Stimulated activated naive CD4-positive, alpha-beta T cell treated with Interleukin-2 at 50 U/mL for 16 hours (primary cell): ENCODE measurements at places on chromosomes 6 and 20.

DNA sequence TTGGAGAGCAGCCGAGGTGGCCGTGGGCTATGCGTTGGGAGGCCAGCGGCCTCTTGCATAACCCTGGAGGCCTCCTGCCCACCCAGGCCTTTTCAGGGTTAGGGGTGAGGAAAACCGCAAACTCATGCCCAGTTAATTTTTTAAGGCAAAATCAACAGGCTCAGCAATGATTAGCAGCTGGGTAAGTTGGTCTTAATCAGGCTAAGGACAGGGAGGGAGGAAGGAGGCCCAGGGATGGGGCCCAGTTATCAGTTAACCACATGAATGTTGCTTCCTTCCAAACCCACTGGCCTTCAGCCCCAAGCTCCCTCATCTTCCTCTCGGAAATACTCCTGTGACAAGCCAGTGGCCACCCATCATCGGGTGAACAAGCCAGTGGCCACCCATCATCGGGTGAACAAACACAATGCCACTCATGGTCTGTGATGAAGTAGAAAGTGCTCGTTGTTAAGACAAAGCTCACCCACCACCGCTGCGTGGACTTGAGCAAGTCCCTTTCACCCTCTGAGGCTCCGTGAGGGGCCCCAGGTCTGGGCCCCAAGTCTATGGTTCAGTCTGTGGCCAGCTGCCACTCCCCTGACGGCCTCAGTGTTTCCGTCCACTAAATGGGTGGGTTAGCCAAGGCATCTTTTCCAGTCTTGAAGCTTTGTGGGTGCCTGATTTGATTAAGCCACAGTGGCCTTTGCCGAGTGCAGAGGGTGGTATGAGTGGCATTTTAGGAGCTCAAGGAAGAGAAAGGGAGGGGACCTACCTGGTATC, 39.4 kb downstream of the HNF4A start:
- DNase-seq = no peak

DNA sequence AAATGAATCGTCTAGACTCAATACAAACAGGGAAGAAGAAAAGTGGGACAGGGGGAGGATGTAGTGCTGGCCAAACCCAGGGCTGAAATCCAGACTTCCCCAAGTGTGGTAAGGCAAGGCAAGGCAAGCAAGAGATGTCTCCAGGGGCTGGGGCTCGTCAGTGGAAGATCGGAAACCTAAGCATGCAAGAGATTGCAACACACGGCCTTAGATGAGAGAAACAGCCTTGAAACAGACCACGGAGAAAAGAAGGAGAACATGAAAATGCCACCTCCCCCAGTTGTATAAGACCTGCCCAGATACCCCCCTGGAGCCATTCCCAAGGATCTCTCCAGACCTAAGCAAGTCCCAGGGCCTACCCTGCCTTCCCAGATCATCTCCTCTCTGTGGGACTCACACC, 20.0 kb downstream of the VEGFA start:
- no peak for DNase-seq

DNA sequence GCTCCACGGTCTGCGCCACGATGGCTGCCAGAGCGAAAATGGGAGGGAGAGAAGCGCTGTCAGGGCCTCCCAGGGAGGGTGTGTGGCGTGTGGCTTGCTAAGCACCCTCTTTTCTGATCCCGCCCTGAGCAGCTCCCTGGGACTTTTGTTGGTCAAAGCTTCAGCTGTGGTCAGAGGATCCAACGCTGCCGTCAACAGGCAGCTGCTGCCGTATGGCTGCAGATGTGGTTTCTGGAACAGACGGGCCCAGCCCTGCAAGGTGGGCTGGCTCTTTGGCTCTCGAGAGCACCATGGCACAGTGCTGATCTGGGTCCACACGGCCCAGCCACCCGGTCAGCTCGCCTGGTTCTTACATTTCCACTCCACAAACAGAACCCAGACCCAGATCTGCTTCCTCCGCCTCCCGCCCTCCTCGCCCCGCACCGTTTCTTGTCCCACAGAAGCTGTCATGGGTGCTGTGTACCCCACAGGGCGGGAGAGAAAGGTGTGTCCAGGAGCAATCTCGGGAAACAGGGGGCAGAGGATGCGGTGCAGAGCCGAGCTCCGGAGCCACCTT, 86.0 kb upstream of the BHLHE23 start:
- DNase-seq = no peak

DNA sequence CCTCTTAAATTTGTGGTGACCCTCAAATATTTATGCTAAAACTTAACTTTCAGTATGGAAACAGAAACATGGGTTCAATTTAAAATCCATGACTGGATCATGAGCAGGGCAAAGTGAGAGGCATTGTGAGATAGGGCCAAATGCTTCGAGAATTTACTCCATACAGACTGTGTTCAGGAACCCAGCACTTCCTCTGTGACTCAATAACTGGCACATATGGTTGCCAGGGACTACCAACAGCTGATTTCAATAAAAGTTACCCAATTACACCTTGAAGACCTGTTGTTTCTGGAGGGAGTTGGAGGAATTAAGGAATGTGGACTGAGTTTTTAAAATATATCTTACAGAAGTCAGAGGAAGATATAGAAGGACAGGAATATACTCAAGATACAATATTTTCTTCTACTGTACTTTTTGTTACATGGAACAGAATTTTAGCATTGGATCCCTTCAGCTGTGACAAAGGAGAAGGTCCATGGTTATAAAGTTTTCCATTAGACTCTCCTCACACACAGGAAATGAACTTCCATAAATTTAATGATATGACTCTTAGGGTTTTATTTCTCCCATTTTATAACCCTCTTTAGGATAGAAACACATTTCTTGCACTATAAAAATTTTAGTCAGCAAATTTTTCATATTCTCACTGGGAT, 258.5 kb downstream of the KHDC1L start:
- DNase-seq = no peak

- no peak for DNase-seq
These were observed 164.8 kb downstream of the FAXC start for GRCh38 chr6:99184696-99185095.

DNA sequence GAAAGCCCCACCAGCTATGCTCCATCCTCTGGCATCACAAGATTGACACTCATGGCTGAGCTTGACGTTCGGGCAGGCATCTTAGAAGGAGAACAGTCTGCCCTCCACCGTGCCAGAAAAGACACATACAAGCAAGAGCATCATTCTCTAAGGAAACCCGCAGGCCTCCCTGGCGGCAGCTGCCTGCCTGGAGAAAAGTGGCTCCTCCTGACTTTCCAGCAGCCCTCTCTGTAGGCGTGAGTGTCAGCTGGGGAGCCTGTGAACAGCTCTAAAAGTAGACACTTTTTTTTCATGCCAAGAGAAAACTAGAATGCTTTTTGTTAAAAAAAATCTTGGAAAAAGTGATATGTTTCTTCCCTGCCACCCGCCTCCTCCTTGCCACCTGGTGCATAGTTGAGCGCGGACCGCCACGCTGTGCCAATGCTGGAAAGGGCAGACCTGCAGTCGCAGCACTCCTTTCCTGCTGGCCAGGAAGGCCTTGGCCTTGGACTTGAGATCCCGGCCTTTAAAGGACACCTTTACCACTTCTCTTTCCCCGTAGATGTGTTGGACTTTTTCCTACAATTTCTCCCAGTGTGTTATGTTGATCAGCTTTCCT, 29.7 kb upstream of the INSM1 start:
- no peak for DNase-seq

DNA sequence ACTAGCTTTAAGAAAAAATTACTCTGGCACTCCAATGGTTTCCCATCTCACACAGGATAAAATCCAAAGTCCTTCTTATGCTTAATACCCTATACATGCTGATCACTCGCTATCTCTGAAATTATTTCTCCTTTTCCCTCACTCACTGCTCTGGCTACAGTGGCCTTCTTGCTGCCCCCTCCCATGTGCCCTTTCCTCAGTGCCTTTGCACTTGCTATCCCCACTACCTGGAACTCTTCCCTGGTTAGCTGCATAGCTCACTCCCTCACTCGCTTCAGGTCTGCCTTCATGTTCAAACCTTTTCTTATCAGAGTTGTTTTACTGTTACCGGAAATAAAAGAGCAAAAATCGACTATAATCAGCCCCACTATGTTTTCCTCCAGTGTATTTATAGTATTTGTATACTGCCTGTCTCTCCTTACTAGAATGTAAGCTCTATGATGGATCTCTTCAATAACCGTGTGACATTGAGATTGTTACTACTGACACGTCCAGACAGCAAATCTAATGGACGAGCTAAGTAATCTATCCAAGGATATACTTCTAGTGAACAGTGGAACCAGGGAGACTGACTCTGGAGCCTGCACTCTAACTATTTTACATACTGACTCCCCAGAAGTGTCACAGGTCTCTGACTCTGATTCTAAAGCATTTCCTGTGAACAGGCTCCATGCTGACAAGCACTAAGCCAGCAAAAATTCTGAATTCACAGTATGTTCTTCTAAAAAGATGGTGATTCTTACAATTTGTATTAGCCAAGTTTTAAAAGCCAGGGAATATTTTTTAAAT, 25.1 kb downstream of the FKBP5 start:
- DNase-seq = no peak
